ENCODE measurements at places on chromosomes 12 and 14.

GRCh38 chr14:54807428-54807827 lies 95.2 kb downstream of the GCH1 start:
- DNase-seq: no peak

- no peak for DNase-seq
These were observed 16.8 kb downstream of the PELI2 start for GRCh38 chr14:56135001-56135400.

- DNase-seq: no peak
These were observed 7.4 kb upstream of the HOXC11 start for GRCh38 chr12:53965281-53966084.

DNA sequence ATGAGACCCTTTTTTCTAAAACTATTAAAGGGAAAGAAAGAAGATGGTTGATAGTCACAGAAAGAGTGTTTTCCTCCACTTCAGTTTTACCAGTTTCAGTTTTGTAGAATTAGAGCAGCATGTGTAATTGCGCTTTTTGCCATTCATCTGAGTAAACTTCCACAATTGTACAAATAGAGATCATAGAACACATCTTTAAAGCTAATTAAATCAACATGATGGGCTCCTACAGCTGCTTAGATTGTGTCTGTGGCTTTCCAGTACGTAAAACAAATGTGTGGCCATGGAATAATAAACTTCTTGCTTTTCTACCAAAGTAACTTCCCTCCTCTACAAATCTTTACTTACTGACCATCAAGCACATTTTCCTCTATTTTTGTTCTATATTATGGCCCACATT lies 84.2 kb upstream of the LRIG3 start:
- DNase-seq: no peak

DNA sequence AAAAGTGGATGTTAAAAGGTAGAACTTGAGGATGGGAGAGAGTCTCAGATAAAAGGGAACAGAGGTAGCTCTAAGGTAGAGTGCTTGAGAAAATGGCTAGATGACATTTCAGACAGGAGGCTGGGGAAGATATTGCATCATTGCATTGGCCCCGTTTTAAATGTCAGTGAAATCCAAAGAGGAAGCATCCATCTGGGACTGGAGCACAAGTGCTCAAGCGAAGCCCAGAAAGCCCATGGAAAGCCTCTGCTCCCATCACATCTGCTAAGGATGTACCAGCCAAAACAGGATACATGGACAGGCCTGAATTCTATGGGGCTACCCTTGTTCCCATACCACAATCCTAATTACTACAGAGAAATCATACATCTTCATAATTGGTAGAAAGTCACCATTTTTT lies 581.5 kb upstream of the TMEM132C start:
- no peak for DNase-seq

GRCh38 chr12:77925536-77926108 lies 94.9 kb downstream of the NAV3 start:
- DNase-seq: no peak

DNA sequence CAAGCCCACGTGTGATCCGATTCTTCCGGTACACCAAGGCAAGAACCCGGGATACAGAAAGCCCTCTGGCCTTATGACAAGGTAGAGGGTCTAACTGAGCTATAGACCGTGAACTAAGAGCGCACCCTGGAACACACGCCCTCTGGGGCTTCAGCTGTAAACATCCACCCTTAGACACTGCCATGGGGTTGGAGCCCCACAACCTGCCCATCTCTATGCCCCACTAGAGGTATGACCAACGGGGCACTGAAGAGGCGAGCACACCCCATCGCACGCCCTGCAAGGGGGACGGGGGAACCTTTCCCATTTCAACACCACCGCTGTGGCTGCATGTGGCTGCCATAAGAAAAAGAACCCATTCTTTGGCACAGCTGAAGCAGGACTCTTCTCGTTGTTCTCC lies 1206.0 kb upstream of the TMEM132C start:
- DNase-seq: no peak

DNA sequence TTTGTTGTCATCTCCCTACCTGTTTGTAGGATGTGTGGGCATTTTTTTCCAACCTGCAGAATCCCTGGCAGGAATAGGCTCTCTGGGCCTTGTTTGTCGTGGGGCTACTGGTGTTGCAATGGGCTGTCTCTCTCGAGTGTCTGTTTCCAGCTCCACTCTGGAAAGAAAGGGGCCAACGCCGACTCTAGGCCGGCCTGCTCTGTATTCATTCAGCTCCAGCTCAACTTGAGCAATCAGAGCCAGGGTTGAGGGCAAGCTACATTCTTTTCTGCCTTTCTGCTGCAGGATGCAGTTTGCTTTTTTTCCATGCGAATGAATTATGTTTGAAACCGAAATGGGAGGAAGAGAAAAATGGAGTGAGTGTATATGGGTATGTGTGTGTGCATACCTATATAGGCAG lies 2.3 kb downstream of the JDP2 start:
- DNase-seq: no peak

DNA sequence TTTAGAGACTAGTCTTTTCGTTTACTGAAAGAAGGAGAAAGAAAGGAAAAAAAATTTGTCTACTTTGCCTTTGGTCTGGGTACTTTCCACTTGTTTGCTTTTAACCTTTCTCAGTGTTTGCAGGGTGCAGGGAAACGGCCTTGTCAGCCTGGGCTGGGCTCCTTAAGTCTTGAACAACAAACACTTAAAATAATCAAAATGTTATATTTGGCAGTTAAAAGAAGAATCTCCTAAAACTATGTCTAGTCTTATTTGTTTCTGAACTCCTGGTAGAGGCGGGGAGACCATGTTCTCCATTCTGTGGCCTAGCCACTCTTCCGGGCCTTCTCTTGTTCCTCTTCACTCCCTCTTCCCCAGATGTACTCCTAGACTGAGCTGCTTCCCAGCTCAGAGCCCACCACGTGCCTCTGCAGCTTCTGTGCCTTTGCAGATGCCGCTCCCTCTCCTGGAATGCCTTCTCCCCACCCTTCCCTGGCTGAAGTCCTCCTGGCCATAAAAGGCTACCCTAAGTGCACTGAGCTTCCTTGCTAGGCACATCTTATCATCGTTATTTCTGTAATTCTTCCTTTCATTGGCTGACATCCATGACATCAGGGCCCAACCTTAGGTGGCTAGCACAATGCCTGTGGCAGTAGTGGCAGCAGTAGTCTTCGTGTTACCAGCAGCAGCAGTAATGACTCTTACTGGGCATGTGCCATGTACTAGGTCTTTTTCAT lies 432.9 kb downstream of the ZFP36L1 start:
- no peak for DNase-seq

- DNase-seq: no peak
These were observed 95.5 kb upstream of the TBX5 start for GRCh38 chr12:114501474-114501807.

- DNase-seq: no peak
These were observed 113.0 kb downstream of the ZFP36L1 start for GRCh38 chr14:68679746-68680467.

DNA sequence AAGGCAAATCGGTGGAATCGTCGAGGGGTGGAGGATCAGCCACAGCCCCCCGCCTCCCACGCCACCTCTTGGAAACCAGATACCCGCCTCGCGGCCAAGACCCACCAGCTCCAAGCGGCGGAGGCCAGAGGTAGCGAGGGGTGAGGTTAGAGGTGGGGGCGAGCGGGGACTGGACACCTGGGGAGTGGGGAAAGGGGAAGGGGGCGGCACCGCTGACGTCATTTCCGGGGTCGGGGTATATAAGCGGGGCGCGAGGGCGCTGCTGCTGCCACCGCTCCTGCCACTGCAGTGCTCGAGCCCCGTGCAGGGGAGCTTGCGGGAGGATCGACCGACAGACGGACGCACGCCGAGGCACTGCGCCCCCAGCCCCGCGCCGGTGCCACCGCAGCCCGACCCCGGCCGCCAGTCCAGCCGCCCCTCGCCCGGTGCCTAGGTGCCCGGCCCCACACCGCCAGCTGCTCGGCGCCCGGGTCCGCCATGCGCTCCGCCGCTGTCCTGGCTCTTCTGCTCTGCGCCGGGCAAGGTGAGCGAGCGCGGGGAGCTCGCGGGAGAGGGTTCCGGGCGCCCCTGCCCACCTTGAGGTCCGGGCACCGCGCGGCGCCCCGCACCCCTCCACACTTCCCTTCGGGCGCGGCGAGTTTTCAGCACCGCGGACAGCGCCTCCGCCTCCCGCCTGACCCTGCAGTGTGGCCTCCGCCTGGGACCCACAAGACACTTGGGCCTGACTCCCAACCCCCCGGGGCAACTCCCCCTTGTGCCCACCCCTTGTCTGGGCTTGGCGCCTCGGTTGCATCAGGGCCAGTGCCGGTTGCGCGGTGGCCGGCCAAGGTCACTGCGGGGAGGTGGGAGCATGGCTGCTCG lies at the start of gene CHGA:
TSS of gene CHGA (plus strand) at position 268 of the 861 bp plus-strand sequence. CDS start at position 478, 210 bp downstream.
- DNase-seq: no peak

- no peak for DNase-seq
These were observed 107.9 kb downstream of the PLCZ1 start for GRCh38 chr12:18629916-18630315.

DNA sequence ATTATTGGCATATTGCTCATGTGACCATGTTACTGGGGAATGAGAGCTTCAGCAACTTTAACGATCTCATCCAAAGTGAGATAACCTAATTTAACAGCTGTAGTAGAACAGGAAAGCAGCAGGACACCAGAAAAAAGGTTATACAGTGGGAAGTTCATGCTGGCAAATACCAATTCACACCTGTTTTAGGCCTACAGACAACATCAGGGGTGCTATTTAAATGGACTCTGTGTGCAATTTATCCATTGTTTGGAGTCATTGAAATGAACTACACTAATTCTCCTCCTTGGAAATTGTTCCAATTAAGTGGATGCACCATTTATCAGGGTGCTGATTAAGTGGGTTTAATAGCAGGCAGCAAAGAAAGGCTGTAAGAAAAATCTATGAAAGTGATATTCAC lies 424.4 kb upstream of the LMO3 start:
- DNase-seq: no peak

GRCh38 chr12:45575823-45576475 lies 153.6 kb upstream of the ARID2 start:
- DNase-seq: no peak

DNA sequence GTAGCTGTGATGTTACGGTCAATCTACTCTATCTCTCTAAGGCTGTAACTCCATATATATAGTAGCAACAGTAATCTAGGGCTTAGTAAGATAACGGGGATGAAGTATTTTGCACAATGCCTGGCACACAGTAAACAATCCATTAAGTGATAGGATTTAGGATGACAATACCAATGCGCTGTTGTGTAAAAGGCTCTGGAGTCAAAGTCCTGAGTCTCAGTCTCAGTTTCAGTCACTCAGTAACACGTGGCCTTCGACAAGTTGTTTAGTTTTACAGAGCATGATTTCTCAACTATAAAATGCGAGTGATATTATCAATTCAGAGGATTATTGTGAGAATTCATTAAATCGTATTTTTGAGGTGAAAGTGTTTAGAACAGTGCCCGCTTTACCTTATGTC lies 162.4 kb downstream of the GARIN6 start:
- DNase-seq: no peak

- DNase-seq: no peak
These were observed 83.6 kb downstream of the BBS10 start for GRCh38 chr12:76264611-76265012.

- DNase-seq: no peak
These were observed 59.5 kb downstream of the DAAM1 start for GRCh38 chr14:59247801-59248584.

DNA sequence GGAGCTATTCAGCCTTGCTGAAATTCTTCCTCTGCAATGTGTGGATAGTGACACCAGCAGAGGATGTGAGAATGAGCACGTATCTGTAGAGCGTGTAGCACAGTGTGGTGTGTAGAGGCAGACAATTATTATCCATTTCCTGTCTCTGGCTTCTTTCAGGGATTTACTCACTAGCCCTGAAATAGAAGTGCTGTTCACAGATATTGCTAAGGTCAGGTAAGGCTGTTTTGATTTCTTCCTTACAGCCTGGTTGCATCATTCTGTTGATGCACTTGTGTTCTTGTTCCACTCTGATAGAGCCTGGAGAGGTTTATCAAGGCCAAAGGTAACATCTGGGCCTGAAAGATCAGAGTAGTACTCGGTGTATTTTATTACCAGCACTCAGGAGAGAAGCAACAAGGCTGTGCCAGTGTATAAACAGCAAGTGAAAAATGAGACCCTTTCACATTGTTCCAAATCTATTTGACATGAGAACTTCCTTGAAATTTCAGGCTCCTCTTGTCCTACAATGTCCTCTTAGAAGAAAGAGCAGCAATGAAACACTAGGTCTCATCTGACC lies 16.7 kb downstream of the ARG2 start:
- DNase-seq: no peak

GRCh38 chr14:74852922-74853530 lies 22.9 kb downstream of the PROX2 start:
- DNase-seq: no peak

GRCh38 chr14:43914041-43914693 lies 592.9 kb downstream of the FSCB start:
- no peak for DNase-seq

GRCh38 chr12:54222609-54223008 lies 33.8 kb upstream of the SMUG1 start:
- no peak for DNase-seq

- DNase-seq: no peak
These were observed 1.2 kb upstream of the CLEC7A start for GRCh38 chr12:10131111-10131690.

- DNase-seq: no peak
These were observed 301.8 kb downstream of the NPAS3 start for GRCh38 chr14:33240466-33240865.

DNA sequence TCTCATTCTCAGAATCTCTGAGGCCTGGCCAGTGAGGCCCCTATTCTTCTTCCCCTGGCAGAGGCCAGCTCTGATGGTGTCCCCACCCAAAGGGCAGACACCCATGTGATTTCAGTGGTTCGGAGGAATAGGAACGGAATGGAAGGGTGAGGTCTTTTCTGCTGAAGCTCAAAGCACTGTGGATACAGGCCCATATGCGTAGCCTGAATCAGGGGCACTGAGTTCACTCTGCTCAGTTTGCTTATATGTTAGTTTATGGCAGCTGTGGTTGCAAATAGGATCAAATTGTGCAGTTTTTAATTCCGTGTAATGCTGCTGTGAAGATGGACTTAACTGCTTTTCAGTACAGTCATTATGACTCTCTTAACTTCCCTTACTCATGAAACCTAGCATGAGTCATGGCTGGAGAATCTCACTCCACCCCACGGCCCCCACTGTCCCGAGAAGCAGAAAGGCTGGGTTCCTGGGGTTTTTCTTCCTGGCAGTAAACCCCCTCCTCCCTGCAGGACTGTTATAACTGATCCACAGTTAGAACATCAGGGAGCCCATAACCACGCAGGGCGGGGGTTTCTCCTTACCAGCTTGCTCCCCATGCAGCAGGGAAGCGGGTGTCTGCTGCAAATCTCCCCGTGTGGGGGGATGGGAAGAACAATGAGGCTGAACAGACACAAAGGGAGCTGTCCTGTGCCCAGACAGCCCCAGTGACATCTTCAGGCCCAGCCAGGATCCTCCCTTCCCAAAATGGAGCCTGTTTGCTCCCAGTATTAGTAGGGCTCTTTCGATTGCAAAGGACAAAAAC lies 122.7 kb downstream of the SLC38A6 start:
- DNase-seq: no peak

- DNase-seq: no peak
These were observed 127.8 kb downstream of the DAAM1 start for GRCh38 chr14:59316151-59316830.

- no peak for DNase-seq
These were observed 754 bp downstream of the ZNF605 start for GRCh38 chr12:132955094-132956010.

- DNase-seq: no peak
These were observed 3.1 kb upstream of the BORCS5 start for GRCh38 chr12:12353807-12354206.

GRCh38 chr12:27183342-27183741 lies 60.7 kb upstream of the STK38L start:
- no peak for DNase-seq

Data from activated CD4-positive, CD25-positive, alpha-beta regulatory T cell (primary cell).